Activated T-cell treated with anti-CD3 and anti-CD28 coated beads, Interleukin-2, amount 50 U/mL, for 72 hours (primary cell): ENCODE measurements at places on chromosomes 3 and 15.

GRCh38 chr15:66621491-66622467, 56.0 kb upstream of the LCTL start:
- DNase-seq: no peak

GRCh38 chr15:62880278-62880677, 162.3 kb upstream of the TPM1 start:
- DNase-seq: no peak

- no peak for DNase-seq
Observed at GRCh38 chr3:126487151-126487771, 11.6 kb upstream of the ZXDC start.

- DNase-seq: peak; percentile 79
Observed at GRCh38 chr15:64809649-64810496, 15.6 kb downstream of the PIF1 start.

DNA sequence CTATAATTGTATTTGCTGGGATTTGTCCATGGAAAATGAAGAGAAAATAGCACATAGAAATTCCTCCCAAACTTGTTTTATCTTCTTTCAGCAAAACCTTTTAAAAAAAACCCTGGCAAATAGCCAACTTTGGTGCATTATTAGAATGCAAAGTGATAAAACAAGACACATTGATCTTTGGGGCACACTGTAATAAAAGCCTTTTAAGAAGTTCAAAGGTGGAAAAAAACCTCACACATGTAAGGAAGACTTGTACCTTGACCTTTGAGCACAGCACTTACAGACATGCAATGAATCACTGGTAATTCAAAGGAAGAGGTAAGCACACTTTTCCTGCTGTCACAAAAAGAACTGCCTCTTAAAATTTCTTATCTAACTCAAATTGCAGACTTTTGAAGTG, 8.0 kb upstream of the MORC1 start:
- DNase-seq: no peak

DNA sequence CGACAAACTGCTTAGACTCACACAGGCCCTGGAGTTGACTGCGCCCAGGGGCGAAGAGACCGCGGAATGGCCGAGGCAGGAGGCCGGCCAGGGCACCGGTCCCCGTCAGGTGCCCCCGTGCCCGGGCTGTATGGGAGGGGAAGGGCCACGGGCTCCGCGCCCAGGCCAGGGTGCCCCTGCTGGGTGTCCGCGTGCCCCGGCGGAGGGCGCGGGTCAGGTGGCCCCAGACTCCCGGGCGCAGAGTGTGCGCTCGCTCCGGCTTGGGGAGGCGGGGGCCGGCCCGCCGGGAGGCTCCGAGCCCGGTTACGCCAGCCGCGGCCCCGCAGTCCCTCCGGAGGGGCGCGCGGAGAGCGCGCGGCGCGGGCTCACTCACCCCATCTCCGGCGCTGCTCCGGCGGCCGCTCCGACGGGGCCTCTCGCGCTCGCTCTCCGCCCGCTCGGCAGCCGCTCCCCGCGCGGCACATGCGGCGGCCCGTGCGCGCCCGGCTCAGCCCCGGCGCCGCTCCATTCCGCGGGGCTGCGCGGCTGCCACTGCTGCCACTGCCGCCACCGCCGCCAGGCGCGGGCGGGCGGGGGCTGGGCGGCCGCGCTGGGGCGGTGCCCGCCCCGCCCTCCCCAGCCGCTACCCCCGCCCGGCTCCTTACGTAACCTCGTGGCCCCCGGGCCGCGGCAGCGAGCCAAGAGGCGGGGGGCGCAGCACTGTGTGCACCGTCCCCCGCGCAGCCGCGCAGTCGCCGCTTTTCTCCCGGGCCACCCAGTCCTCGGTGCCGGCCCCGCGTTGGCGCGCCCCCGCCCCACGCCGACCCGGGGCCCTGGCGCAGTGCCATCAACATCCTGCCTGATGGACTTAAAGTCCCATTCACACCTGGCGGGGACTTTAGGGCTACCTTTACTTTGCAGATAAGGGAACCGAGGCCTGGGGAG, at the start of gene HOMER2:
HOMER2 (minus strand) TSS at position 563 of the 924 bp plus-strand sequence; CDS start at position 378, 185 bp downstream.
- peak; percentile 20 for DNase-seq

DNA sequence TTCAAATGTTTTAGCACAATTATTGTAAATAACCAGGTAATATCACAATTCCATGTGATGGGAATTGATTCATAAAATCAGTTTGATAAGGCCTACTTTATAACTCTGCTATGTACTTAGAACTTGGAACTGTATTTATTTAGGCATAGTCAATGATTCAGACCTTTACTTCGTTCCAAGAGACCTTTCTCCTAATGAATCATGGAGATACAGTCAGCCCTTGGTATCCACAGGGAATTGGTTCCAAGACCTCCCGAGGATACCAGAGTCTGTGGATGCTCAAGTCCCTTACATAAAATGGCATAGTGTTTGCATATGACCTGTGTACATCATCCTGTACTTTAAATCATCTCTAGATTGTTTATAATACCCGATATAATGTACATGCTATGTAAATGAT, 60.8 kb upstream of the UMPS start:
- DNase-seq: no peak

- no peak for DNase-seq
Observed at GRCh38 chr3:143314251-143315093, 194.9 kb downstream of the CHST2 start.

- DNase-seq: peak; percentile 70
Observed at GRCh38 chr3:16286161-16286560, 21.1 kb downstream of the OXNAD1 start.

DNA sequence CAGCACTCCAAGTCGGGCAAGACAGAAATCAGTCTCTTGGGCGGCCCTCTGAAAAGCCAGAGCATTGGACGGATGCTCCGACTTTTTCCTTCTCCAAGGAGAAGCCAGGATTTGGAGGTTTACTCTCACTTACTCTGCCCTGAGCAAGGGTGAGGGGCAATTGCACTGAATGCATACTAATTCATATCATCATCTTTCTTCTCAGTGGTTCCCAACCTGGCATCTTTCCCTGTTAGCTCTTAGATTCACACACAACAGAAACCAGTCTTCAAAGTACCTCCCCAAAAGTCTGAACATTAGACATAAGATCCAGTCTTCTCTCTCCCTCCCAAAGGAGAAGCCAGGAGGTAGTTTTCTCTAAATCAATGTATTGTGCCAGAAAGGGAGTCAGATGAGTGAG, 219.2 kb downstream of the GREM1 start:
- DNase-seq: no peak

GRCh38 chr3:168843481-168843880, 747.8 kb upstream of the GOLIM4 start:
- DNase-seq: no peak

DNA sequence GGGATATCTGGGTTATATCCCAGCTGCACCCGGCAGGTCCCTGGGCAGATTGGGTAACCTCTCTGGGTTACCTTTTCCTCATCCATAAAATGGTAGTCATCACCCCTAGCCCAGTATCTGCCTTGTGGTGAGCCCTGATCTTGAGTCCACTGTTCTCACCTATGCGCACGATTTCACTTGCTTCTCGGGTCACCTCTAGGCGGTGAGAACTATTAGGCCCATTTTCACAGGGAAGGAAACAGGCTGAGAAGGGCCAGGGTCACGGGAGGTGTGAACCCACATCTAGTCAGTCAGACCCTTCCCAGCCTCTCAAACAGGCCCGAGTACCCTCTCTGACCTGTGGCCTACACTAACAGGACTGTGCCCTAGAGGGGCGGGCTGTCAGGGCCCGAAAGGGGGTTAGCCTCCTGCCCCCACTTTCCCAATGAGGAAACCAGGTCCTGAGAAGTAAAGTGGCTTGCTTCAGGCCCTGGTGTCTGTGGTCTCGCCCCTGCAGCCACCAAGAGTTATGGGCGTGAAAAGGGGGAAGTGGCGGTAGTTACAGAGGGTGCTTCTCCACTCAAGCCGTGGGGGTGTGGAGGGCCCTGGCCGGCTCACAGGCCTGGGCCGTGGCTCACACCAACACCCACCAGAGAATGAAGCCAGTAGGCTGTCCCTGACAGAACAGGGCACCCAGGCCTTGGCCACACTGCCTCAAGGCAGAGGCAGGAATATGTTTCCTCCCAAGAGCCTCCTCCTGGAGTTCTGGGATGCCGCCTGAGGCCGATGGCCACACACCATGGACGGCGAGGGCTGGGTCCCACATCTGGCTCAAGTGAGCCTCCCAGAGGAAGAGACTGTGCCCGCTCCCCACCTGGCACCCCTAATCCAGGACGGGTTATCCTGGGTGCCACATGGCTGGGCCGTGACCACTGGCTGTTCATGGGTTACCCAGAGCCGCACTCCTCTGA, 19.5 kb downstream of the PSTPIP1 start:
- peak; percentile 43 for DNase-seq

DNA sequence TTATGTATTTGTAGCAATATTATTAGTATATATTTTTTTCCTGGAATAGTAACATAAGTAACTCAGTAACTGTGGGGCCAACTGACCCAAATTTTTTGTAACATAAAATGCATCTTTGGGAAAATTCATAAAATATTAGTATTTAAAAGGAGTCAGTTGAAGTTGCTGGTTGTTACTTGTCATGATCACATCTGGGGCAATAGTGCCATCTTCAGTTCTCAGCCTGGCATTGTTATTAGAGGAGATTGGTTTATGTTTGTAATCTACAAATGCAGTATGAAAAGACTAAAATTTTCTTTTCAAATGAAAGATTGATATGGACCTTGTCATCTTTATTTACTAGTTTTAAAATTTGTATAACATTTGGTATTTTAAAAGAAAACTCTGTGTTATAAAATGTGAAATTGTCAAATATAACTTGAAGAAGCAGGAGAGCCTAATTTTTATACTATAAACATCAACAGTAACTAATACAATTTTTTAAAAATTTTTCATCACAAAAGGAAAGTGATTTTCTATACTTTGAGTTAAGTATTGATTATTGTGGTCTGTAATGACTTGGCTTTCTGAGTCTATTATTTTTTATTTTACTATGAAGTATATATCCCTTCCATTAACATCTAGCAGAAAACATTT, 38.8 kb upstream of the MLF1 start:
- DNase-seq: peak; percentile 2

GRCh38 chr3:59386165-59386564, 336.3 kb upstream of the CFAP20DC start:
- no peak for DNase-seq

DNA sequence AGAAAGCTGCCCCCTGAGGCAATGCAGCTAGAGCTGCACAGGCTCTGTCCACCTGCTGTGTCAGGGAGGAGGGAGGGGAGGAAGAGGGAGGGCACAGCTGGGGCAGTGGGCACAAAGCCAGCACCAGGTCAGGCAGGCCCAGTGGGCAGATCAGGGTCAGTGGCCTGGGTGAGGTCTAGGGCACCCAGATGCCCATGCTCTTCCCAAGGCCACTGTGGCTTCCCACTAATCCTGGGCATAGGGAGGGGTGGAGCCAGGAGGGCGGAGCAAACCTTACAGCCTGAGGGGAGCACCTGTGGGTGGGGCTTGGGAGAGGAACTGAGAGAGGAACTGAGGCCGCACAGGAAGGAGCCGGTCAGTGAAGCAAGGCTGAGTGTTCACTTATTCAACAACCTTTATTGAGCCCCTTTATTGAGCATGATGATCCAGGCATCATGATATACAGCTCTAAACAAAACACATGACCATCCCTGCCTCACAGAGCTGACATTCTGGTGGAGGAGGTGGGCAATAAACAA, 55.0 kb downstream of the RHCG start:
- DNase-seq: no peak

DNA sequence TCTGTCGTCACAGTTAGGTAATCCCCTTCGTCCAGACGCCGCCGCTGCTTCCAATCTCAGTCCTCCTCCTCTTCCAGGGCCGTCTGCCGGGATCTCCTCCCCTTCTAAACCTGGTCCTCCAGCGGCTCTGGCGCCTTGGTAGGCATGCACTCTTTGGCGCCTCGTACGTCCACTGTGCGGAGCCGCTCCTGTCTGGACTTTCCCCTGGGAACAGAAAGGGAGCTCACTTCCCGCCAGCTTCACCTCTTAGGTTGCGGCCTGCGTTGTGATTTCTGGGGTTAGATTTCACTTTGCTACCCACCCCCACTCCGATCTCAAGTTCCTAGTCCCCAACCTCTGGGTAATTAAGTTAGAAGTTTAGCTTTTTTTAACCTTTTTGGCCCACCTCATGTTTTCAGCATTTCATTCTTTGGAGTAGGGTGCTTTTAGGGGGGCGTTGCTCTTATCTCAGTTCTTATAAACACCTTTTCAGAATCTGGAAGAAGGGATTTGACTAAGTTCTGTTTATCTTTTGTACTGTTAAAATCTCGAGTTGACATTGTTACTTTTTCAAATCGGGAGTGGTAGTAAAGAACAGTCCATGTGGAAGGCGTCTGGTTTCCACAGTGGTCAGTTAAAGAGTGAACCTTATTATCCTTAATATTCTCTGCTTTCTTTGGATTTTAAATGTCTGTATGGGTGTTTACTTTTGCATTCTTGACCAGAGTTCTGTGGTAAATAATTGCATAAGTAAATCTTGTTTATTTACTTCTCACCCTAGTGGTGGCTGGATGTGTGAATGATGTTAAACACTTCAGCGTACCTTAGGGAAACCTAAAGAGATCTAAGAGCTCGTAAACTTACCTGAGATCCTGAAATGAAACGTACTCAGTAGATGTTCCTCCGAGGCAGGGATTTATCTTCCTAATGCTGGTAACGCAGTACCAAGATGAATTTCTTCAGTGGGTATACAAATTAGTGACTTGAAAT, 611 bp downstream of the CTDSPL2 start:
- DNase-seq: no peak
